ENCODE measurements at places on chromosomes 5 and 9.

- no peak for DNase-seq
Measured at GRCh38 chr5:5686356-5686755, 263.9 kb downstream of the ICE1 start.

DNA sequence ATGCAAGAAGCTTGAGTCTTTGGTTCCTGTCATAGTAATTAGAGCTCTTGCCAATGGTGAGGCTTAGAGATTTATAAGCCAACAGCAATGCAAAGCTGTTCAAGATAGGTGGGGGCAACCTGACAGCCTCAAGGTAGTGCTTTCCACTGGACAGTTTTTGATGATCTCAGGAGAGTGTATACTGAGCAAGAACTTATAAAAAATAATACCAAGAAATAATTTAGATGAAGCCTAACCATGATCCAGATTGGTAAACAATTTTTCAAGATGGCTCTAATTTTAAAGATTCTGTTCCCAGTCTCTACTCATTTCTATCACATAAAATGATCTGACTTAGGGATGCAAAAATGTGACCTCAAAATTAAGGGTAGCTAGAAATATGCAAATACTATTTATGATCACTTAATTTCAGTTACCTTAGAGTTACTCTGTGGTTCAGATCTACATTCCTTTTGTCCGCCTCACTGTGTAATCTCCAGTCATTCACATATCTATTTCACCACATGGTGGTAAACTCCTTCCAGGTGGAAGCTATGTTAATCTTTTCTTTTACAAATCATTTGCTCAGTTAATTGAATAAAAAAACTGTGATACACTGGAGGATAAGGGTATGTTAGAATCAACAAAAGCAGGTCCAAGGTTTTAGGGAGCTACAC, 1228.0 kb upstream of the C9orf72 start:
- DNase-seq = no peak

DNA sequence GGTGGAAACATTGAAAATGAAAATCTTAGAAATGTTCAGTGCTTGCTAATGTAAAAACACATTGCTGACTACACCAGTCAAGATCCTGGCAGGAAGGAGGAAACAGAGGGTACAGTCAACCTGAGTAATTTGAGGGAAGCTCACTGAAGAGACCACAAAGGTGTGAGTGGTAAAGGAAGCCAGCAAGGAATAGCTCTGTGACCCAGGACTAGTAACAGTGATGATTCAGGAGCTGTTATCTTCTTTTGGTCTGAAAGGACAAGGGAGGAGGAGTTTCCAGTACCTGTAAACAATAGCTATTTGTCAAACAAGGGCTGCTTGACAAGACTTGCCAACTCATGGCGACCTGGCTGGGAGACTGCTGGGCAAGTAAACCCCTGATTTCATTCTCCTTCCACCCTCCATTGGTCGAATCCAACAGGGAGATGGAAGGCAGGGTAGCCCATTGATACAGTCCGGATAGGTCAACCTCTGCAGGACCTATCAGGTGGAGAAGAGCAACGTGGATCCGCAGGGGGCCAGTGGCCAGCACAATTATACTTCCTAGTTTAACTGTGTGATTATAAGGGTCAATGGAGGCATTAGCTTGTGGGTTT, 68.1 kb downstream of the MAMDC2 start:
- no peak for DNase-seq

DNA sequence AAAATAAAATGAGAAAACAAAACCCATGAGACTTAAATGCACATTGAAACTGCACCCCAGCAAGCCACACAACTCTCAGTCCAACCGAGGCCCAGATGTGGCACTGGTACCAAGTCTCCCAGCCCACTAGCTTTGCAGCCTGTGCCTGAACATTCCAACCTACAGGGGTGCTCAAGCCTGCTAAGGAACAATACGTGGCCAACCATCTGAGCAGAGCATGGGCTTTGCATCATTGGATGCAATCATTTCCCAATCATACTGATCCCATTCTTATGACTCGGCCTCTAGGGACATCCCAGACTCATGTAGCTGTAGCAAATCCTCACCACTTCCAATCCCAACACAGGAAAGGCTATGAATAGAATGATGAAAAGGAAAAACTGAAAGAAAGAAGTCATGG, 297.2 kb downstream of the SPOCK1 start:
- no peak for DNase-seq

DNA sequence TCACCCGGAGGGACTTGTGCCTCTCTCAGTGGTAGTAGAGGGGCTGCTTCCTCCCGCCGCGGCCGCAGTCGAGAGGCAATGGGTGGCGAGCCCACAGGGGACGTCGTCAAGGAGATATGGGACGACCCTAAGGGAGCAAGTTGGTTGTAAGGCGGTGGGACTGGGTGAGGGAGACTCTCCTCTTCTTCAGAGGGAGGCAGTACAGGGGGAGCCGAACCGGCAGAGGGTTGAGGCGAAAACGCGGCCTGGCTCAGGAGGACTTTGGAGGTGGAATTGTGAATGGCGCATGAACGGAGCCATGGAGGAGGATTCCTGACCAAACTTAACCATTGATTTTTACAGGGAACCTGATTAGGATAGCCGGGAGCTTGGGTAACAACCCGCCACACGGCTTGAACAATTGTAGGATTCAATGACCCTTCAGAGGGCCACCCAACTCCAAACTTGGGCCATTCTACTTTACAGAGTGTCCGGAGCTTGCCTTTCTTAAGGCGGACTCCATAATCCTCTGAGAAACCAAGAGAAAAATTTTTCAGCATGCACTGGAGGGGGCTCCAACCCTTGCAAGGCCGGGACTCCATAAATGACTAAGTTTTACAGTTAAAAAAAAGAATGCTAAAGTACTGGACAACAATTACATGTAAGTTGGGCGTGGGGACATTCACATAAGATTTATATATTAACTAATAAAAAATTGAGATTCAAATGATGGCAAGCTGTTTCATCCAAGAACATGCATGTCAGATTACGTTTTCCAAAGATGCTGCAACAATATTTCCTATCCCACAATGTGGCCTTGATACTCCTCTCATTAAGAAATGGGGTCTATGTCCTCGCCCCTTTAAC, 19.4 kb upstream of the RHOBTB3 start:
- no peak for DNase-seq
